ENCODE measurements at places on chromosomes 3 and 15.

GRCh38 chr3:146117406-146118285, 43.3 kb downstream of the PLOD2 start:
- DNase-seq, result no peak

GRCh38 chr3:197549261-197549885, 6.4 kb downstream of the BDH1 start:
- no peak for DNase-seq

GRCh38 chr3:49712631-49713317, 6.7 kb downstream of the AMIGO3 start:
- DNase-seq, result no peak

- no peak for DNase-seq
These were observed 479.8 kb downstream of the NAALADL2 start for GRCh38 chr3:175338775-175339535.

DNA sequence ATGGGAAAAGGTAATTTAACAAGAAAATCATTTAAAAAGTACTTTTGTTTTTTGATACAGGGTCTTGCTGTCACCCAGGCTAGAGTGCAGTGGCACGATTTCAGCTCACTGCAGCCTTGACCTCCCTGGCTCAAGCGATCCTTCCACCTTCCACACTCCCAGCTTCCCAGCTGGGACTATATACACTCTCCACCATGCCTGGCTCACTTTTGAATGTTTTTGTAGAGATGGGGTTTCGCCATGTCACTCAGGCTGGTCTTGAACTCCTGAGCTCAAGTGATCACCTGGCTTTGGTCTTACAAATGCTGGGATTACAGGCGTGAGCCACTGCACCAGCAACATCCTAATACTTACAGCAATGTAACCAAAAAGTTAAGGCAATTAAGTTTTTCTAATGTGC, 3.5 kb upstream of the ZBTB11 start:
- no peak for DNase-seq
